Stimulated activated CD8-positive, alpha-beta memory T cell treated with anti-CD3 and anti-CD28 coated beads, Interleukin-2, amount 100 ng/mL, for 1 hour (primary cell): ENCODE measurements at places on chromosomes 2 and 18.

DNA sequence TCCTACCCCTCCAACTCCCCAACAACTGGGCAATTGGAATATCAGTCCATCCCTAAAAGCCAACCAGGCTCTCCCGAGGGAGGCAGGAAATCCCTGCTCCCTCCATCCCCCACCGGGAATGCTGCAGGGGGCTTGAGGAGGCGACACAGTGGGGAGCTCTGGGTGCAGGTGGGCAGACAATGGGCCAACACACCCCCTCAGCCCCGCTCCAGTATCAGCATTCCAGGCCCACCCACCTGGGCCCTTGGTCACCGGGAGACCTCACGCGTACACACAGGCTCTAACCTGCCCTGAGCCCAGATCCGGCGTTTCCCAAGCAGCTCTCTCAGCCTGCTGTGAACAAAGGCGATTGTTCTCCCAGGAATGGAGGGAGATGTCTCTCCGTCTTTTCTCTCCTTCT lies 37.6 kb upstream of the FZD7 start:
- no peak for DNase-seq

- no peak for DNase-seq
Measured at GRCh38 chr18:23077493-23078256, 57.6 kb upstream of the CABLES1 start.

GRCh38 chr2:177284531-177284930 lies 20.0 kb upstream of the NFE2L2 start:
- DNase-seq: no peak

- DNase-seq: no peak
Measured at GRCh38 chr2:240250985-240251847, 110.8 kb upstream of the OTOS start.

DNA sequence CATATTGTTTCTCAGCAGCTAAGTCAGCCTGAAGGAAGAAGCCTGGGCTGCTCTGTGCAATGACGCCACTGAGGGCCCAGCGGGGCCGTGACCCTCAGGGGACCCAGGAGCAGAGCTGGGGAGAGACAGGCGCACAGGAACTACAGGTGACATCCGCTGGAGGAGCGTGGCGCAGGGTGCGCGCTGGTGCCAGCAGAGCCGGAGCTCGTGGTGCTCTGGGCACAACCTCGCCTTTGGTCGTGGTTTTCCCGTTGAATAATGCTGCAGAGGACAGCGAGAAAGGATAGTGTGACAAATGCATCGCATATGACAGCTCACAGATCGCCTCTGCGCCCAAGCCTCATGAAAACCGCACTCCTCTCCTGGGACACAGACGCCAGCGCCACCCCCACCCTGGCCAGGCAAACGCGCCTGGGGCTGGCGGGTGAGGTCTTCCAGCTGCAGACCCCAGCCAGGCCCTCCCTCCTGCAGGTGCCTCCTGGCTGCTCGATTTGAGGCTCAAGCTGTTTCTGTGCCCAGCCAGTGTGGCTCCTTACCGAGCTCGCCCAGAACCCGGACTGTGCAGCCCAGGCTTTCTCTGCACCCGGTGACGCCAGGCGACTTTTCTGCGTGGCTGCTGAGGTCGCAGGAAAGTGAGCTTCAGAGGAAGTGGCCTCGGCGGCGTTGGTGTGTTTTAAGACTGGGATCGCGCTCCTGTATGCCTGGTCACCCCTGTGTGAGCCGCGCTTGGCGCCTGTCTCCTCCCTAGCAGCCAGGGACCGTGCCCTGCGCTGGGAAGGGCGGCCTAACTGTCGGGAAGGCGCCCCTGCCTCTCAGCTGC lies 583.1 kb upstream of the HS6ST1 start:
- no peak for DNase-seq

- DNase-seq: no peak
Measured at GRCh38 chr2:588074-588645, 89.0 kb downstream of the TMEM18 start.

DNA sequence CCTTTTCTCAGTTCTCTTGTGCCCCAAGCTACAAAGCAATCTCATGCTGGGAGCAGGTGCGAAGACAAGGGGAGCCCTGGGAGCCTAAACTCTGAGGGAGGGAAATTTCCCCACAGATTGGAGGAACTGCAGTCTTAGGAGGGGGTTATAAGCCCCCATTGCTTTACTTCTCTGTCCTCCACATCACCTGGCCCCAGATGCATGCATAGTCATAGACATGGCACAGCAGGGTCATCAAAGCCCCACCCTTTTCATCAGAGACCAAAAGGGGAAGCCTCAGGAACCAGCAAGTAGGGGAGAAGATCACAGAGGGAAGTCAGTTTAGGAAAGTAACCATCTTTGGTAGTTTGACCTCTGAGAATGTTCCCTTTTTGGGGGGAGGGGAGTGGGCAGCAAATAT lies 33.7 kb downstream of the LANCL1 start:
- no peak for DNase-seq

GRCh38 chr2:185979546-185980071 lies 241.0 kb downstream of the FSIP2 start:
- DNase-seq: no peak

GRCh38 chr2:206693399-206694137 lies 24.6 kb downstream of the DYTN start:
- no peak for DNase-seq

DNA sequence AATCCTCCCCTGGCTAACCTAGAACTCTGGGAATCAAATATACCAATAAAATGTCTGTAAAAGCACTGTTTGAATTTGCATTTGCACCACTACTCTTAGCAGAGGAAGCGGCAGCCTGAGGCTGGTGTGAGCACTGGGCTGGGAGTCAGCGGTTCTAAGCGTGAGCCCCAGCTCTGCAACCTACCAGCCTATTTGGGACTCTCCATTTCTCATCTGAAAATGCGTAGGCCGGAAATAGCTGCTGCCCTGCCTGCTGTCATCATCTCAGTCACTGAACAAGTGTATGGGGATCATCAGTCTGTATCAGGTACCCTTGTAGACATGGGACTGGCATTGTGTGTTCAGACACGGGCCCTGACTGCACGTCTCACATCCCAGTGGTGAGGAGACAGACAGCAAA lies 194.3 kb downstream of the ANKRD30B start:
- no peak for DNase-seq

DNA sequence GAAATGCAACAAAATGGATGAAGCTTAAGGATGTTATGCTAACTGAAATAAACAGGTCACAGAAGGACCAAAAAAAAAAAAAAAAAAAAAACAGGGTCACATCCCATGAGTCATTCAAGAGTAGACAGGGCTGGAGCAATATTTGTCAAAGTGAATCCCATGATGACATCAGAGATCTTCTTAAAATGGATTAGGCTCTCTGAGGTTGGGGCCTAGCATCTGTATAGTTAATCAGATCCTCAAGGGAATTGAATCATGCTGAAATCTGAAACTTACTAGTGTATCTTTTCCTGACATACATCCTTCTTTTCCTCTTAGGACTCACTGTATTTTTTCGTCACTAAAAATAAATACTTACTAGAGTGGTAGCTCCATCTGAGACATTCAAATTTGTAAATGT lies 380.6 kb upstream of the NXPH2 start:
- no peak for DNase-seq

DNA sequence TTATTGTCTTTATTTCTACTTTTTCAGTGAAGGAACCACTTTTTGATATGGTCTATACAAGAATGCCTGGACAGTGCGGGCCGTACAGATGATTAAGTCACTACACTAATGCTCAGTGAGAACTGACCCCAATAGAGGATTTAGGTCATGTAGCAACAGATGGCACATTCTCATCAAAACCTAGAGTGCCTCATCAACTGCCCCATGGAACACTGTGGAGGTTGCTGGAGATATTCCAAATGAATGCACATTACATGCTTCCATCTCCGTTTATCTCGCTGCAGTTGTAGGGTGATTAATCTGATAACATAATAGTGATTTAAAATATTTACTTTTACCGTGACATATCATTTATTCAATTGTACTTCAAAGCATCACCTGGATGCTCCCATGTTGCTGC lies 41.8 kb upstream of the COPS8 start:
- DNase-seq: no peak

DNA sequence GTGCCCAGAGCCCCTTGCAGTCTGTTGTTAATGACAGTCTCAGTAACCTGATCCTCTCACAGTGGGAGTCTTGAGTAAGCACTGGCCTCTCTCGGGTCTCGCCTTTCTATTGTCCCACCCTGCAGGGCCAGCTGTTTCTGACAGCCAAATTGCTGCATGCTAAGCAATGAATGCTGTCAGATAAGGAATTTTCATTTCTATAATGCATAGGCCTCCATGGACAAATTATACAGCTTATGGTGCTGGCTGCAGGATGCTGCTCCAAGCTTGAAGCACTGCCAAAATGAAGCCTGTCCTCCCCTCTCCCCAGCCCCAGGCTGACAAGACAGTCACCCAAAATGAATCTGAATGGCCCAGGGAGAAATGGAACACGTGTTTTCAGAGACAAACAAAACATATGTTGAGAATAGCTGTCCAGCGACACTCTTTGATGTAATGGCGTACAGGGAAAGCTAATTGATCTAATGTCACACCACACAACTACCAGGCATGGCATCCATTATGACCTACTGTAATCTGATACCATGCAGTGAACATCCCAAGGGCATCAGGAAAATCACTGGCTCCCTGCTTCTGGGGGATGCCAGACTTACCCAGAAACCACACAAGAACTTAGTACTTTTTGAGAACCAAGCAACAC lies 36.8 kb downstream of the ACVR1 start:
- DNase-seq: no peak

DNA sequence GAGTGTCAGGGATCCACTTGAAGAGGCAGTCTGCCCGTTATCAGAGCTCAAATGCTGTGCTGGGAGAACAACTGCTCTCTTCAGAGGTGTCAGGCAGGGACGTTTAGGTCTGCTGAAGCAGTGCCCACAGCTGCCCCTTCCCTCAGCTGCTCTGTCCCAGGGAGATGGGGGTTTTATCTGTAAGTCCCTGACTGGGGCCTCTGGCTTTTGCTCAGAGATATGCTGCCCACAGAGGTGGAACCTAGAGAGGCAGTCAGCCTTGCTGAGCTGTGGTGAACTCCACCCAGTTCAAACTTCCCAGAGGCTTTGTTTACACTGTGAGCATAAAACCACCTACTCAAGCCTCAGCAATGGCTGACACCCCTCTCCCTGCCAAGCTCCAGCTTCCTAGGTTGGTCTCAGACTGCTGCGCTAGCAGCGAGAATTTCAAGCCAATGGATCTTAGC lies 38.1 kb downstream of the PLEK start:
- no peak for DNase-seq

DNA sequence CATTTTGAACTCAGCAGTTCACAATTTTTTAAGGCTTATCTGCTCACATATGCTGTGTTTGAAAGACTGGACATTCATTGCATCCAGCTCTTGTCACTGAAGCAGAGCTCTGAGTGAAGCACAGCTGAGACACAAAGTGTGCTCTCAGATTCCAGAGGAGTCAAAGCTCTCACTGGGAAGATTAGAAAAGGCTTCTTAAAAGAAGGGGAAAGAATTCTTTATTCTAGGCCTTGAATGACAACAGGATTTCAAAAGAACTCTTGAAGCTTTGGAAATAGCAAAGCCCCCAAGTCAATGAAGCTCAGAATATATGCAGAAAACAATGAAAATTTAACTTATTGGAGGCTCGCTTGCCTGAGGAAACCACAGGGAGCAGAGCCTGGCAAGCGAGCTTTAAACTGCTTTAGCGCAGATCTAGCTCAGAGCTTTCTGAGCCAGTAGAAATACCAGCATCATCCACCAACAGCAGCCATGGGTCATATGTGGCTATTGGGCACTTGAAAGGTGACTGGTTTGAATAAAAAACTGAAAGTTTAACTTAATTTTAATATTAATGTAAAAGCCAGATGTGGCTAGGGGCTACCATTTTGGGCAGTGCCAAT lies 369.7 kb downstream of the OSR1 start:
- DNase-seq: no peak

DNA sequence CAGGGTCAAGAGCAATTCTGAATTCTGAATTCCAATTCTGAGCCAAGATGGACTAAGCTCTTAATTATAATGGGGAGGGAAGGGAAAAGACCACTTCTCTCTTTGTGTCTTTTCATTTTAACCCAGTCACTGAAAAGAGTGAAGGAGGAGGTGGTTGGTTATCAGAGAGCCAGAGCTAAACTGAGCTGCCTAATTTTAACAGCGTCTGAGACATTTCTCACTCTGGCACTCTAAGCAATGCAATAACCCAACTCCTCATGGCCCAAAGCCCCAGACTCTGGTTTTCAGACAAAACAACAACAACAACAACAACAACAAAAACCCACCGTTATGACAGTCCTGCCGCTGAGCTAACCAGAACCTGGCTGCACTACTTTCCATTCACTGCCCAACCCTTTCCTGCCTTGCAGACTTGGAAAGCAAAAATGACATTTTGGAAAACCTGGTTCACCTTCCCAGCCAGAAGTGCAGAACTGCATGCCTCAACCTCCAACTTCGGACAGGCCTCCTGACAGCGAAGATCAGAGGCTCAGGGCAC lies 1.0 kb downstream of the CHST10 start:
- DNase-seq: no peak

DNA sequence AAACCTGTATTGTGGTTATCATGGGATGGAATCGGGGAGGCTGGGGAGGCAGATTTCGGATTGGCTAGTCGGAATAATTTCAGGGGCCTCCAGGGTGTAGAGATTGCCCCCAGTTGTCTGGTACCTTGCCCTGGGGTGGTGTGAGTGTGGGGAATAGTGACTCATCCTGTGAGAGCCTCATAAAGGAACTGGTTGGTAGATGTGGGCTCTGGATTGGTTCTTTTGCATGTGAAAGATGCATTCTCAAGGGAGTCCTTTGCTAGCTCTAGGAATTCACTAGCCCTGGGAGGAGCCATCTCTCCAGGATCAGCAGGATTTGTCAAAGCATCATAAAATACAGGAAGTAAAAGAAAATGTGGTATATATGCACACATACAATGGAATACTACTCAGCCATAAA lies 331.6 kb downstream of the SETBP1 start:
- no peak for DNase-seq

- DNase-seq: no peak
Measured at GRCh38 chr2:67596871-67597270, 199.7 kb downstream of the ETAA1 start.

- DNase-seq: no peak
Measured at GRCh38 chr18:23970161-23971096, 44.1 kb upstream of the TTC39C start.

- no peak for DNase-seq
Measured at GRCh38 chr2:237760506-237761502, 37.8 kb upstream of the RBM44 start.

DNA sequence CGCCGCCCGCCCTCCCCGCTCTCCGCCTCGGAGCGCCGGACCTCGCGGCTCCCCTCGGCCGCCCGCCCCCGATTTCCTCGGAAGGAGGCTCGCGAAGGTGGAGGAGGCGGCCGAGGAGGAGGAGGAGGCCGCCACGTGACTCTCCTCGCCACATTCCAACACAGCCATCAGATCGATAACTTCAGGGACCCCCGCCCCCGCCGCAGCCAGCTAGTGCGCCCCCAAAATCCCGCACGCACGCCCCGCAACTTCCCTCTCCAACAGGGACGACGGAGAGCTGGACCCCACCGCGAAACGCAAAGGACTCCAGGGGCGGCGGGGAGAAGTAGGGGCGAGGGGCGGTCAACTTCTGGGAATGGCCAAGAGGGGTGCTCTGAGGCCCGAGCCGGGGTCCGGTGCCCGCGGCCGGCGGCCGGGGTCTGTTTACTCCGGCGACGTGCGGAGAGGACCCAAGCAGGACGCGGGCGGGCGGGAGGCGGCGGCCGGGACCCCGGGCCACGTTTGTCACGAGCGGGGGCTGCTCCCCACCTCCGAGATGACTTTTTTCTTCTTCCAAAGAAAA lies 2.0 kb downstream of the ZNF521 start:
- no peak for DNase-seq
